Thoracic aorta (tissue), 2 donors: ENCODE measurements at places on chromosomes 3 and 15. TPM values are rescaled to one million over a fixed set of nuclear protein-coding genes. Genes with fewer than 3 reads are reported as not detected.

The ADGRG7 gene
- not detected for total RNA-seq

The CFAP100 gene
- total RNA-seq: not detected

DNA sequence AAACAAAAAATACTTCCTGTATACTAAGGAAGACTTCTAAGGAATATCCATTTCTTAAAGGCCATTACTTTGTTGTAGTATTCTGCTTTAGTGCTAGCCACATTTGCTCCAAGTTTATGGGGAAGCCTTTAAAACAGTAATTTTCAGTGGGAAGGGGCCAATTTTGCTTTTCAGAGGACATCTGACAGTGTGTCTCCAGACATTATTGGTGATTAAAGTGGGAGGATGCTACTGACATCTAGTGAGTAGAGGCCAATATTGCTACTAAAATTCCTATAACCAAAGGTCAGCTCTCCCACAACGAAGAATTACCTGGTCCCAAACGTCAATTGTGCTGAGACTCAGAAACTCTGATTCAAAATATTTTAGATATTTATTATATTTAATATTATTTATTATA, 24.8 kb downstream of the SLC28A2 start:
- no peak for DNase-seq

DNA sequence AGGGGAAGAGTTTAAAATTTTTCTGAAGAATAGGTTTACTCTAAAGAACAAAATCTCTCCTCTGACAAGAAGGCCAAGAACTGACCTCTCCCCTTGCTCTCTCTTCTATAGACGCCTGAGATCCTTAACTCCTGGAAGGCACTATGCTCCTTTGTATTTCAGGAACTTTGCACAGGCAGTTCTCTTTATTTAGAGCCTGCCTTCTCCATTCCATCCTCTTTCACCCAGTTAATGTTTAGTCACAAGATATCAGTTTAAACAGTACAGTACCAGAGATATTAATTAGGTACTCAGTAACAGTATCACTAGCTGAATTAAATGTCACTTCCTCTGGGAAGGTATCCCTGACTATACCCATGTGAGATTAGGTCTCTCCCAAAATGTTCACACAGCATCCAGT, 33.5 kb downstream of the HERC1 start:
- no peak for DNase-seq
